ENCODE measurements at places on chromosomes 13 and 19.

- no peak for DNase-seq
These were observed 6.9 kb downstream of the SERPINE3 start for GRCh38 chr13:51346397-51346796.

DNA sequence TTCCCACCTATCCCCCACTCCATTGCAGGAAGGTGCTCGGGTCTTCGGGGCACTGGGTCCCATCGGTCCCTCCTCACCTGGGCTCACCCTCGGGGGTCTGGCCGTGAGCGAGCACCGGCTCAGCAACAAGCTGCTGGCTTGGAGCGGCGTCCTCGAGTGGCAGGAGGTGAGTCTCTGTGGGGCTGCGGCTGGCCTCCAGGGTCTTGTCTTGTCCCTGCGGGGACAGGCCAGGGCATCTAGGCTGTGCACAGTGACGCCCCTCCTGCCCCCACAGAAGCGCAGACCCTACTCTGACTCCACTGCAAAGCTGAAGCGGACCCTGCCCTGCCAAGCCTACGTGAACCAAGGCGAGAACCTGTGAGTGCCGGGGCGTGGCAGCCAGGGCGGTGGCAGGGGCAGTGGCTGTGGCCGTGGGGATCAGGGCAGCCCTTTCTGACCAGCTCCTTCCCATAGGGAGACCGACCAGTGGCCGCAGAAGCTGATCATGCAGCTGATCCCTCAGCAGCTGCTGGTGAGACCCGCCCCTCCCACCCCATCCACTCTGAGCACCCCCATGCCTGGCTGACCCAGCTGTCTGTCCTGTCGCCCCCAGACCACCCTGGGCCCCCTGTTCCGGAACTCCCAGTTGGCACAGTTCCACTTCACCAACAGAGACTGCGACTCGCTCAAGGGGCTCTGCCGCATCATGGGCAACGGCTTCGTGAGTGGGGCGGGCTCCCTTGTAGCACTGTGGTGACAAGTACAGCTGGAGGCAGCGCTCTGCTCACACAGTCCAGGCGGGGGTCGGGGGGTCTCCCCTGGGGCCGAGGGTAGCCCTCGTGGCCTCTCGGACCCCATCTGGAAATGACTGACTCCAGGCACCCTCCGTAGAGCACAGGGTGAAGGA is 3.7 kb downstream of the PTOV1 start:
- DNase-seq = no peak

DNA sequence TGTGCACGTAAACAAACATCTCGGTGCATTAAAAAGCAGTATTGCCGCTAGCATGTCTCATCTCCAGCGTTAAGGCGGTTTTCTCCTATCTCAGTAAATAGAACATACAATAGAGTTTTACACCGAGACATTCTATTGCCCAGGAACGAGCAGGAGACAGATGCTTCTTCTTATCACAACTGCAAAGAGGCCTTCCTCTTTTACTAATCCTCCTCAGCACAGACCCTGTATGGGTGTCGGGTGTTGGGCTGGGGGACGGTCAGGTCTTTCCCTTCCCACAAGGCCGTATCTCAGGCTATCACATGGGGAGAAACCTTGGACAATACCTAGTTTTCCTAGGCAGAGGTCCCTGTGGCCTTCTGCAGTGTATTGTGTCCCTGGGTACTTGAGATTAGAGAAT is 21.2 kb downstream of the ZNF233 start:
- DNase-seq = no peak

DNA sequence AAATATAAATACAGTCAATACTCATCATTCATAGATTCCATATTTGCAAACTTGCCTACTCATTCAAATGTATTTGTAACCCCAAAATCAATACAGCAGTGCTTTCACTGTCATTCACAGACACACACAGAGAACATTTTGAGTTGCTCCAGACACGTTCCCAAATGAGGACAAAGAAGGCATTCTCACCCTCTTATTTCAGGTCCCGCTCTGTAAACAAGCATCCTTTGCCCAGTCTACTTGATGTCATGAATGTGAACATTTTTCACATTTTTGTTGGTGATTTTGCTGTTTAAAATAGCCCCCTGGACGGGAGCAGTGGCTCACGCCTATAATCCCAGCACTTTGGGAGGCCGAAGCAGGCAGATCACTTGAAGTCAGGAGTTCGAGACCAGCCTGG is 15.5 kb downstream of the C19orf47 start:
- no peak for DNase-seq

- no peak for DNase-seq
These were observed 401.6 kb downstream of the COG6 start for GRCh38 chr13:40056898-40057619.

DNA sequence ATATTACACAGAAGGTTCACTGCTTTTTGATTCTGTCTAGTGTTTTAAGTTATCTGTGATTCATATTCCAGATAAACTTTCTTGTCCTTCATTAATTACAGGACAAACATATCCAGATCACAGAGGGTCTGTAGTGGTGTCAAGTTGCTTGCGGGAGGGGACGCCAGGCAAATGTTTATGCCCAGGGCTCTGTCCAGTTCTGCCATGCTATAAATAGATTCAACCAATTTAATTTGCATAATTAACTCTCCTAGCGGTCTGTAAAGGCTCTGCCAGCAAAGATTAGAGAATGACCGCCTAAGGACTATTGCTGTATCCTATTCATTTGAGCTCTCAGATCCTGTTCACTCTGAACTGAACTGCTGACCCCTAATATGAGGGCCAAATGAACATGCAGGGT is 59.7 kb upstream of the TRPC4 start:
- no peak for DNase-seq

DNA sequence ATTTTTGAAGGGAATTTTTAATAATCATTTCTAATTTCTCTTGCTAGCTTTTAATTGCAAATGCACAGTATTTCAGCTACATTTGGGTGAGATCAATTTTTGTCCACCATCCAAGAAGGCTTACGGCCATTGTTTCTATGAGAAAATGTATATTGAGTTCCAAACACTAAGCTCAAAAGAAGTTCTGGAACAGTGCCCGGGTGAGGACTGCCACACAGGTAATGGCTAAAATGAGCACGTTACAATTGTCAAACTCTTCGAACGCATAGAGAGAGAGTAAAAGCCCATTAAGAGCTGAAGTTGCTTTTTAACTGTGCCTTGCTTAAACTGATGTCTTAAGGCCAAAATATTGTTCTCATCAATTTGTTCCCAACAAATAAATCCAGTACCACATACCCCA is 755.0 kb downstream of the DIAPH3 start:
- no peak for DNase-seq

- DNase-seq = peak; percentile 97
These were observed 1.5 kb downstream of the CLEC11A start for GRCh38 chr19:50724522-50725217.

DNA sequence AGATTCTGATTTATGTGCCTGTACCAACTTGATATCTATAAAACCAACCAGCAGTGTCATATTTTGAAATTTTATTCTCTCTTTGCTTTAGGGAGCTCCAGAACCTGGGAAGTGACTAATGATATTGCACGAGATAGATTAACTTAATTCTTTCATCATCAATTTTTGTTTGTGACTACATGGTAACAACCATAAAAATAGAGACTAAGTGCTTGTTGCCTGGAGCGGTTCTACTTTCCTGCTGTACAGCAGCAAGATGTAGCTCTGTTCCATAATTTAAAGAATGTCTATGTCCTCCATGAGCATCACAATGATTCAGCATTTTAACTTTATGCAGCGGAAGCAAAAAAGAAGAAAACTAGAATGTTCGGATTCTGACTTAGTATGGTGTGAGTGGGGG is 275.6 kb downstream of the KLF5 start:
- no peak for DNase-seq

GRCh38 chr13:24005755-24006281 is 108.5 kb upstream of the C1QTNF9B start:
- no peak for DNase-seq

DNA sequence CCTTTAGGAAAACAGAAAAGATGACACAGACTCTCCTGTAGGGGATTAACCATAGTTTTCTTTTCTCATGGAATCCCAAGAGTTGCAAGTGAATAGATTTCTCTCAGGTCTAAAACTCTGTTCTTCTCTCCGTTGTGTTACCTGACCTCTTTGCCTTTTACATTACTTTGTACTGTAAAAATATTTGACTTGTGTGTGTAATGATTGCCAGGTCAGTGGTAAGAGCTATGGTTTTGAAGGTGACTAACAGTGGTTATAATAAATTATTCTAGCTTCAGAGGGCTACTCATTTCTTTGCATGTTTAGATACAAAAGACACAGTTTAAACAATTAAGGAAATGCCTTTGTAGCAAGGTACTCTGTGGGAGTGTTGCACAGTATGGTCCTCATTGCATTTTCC is 23.0 kb upstream of the PSG2 start:
- no peak for DNase-seq

- no peak for DNase-seq
These were observed 8.1 kb downstream of the PEG3 start for GRCh38 chr19:56832352-56832928.

DNA sequence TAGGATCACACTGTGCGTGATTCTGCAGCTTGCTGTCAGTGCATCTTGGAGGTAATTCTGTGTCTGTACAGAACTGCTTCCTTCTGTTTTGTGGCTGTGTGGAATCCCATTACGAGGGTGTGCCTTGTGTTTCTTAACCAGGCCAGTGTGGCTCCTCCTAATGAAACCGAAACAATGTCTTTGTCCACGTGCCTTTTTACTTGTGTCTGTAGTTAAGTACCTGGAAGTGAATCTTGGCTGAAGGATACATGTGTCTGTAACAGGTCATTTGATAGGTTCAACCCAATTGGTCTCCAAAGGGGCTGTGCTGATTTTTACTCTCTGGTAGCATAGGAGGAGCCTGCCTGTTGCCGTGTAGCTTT is 13.1 kb downstream of the NOP53 start:
- DNase-seq = no peak

GRCh38 chr13:106104281-106104901 is 431.1 kb downstream of the EFNB2 start:
- no peak for DNase-seq

GRCh38 chr13:75160984-75161383 is 321.0 kb downstream of the TBC1D4 start:
- no peak for DNase-seq

DNA sequence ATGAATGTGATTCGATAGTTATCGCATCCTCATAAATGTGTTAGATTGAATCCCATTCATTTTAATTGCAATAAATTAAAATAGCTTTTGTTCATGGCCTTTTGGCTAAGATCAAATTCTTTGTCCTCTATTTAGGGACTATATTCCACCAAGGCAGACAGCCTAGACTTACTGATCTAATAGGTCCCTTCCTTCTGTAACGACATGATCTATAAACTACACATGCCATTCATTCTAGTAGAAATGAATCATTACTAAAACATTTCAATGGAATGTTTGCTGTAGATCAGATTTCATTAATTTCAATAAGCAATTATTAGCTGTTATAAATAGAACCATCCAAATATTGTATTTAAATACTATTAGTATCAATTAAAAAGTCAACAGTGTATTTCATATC is 526.6 kb upstream of the KLHL1 start:
- no peak for DNase-seq

- DNase-seq = no peak
These were observed 114.1 kb upstream of the SOX1 start for GRCh38 chr13:111952814-111953213.

DNA sequence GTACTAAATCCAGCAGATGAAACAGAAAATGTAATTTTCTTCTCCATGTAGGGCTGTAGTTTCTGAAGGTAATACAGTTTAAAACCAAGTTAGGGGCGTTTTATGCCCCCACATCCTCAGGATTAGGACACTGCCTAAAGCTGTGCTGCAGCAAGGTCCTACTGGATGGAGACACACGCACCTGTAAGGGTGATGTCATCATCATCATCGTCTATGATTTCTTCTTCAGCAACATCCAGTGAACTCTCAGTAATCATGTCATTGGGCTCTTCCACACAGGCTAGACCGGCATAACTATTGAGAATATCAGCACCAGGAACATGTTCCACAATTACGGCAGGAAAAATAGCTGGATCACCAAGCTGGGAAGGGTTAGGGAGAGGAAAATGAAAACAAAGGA is 60.5 kb downstream of the ELF1 start:
- DNase-seq = no peak

DNA sequence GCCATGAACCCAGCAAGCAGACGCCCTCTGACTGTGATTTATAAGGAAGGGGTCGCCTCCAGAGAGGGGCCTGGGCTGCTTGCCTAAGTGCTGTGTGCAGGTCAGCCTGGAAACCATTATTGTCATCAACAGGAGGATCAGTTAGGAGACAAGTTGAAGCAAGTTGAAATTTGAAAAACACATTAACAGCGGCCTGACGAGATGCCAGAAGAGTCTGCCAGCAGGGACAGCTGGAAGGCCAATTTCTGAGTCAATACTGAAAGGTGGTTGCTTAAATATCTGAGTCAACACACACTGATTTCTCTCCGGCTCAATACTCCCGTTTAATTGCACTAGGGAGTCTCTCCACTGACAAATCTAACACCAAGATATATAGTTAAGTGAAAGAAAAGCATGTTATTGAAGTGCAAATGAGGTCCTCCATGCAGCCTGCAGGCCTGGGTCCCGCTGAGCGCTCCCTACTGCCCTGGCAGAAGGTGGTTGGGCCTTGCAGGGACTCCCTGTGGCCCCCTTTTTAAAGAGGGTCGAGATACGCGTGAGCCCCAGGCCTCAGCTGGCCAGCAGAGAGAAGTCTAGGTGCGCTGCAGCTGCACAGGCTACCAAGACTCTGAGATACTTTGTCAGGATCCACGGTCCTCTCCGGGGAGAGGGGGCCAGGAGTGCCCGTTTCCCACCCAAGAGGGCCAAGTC is 91.1 kb downstream of the RNASEH2B start:
- DNase-seq = no peak

DNA sequence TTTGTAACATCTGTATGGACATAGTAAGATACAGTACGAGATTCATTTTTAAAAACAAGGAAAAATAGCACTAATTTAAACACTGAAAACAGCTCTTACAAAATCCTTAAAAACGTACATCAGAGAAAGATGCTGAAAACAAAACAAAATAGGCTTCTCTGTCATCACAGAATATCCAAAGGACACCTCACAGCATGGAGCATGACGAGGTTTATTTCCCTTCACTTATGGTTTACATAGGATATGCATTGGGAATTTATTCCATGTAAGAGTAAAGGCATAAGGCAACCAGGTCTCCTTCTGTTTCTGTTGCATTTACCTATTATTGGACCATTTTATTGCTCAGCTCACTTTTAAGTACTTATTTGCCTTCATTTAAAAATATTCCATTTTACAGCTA is 3.0 kb downstream of the KCTD12 start:
- no peak for DNase-seq

- DNase-seq = no peak
These were observed 836 bp upstream of the BST2 start for GRCh38 chr19:17406046-17406886.

DNA sequence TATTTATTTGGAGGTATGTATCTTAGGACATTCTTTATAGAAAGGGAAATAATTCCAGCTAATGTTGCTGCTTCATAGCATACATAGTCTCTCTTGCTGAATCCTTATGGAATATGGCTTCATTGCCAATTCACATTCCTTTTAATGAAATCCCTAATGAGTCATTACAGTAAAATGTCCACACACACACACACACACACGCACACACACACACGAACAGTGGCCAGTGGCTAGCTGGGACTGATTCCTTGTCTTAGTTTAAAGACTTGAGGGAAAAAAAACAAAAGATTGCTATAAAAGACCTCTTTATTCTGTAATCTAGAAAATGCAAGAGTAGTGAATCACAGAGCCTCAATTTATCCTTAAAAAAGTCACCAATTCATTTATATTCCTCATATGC is 301.6 kb downstream of the SLITRK6 start:
- no peak for DNase-seq

- no peak for DNase-seq
These were observed 14.1 kb upstream of the PRKD2 start for GRCh38 chr19:46731007-46731501.

GRCh38 chr19:12792853-12793289 is 1.6 kb downstream of the JUNB start:
- DNase-seq = no peak

- peak; percentile 26 for DNase-seq
These were observed 15.3 kb downstream of the TTYH1 start for GRCh38 chr19:54430306-54431254.

All from stimulated activated CD4-positive, alpha-beta T cell treated with anti-CD3 and anti-CD28 coated beads, TNF-alpha, amount 100 ng/mL, for 48 hours (primary cell).